NCI-H524 (cell line): ENCODE measurements at places on chromosomes 2 and 18.

DNA sequence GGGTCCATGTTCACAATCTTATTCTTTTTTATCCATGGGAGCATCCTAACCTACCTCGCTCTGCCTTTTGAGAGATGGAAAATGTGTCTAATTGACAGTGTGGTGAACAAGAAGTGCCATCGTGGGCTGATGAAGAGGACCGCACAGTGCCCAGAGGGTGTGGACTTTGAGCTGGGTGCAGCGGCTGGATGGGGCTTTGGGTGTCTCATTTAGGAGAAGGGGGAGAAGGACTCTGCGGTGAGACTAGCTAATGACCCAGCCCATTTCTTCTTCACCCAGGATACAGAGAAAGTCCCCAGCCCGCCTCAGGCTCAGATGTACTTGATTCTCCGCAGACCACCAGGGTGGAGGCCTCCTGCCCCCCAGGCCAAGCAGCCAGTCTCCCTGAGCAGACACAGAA is 33.7 kb upstream of the SNTG2 start:
- no peak for DNase-seq

GRCh38 chr2:217863883-217864282 is 138.9 kb downstream of the TNS1 start:
- no peak for DNase-seq

DNA sequence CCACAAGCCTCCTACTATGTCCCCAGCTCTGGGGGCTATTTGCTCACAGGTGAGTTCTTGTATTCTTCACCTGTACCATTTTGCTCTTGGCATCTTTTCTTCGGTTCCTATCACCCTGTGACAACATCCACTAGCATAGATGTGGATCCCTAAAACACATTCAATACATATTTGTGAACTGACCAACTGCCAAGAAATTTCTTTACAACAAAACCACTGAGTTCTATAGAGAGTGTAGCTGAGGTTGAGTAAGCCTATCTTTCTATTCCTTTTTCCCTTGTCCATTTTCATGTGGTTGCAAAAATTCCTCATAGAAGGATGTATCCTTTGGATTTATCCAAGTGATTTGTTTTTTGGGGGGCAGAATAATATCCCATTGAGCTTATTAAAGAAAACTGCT is 192.7 kb upstream of the ITGA4 start:
- no peak for DNase-seq

GRCh38 chr2:180033993-180034894 is 27.1 kb upstream of the CWC22 start:
- peak; percentile 76 for DNase-seq

DNA sequence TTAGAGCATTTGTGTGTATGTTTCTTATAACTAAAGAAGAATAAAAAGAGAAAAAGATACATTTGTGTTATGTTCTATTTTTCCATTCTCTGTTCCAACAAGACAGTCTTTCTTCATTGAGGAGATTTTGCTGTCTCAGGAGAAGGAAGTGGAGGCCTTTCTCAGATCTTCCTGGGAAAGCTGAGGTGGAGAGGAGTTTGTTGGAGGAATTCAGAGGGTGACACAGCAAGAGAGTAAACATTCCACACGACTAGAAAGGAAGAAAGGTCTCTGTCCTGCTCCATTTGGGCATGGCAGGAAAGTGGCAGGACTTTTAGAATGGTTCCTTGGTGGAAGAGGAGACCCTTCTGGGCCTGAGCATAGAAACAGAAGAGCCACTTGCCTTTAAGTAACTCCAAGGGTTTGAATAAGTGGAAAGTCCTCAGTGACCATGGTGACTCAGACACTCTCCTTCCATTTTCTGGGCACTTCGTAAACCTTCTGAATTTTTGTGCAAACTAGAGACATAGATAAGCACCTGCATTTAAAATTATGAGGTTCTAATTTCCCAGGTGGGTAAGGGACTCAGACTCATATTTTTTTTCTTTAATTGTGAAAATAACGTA is 52.3 kb upstream of the COL5A2 start:
- DNase-seq: no peak

DNA sequence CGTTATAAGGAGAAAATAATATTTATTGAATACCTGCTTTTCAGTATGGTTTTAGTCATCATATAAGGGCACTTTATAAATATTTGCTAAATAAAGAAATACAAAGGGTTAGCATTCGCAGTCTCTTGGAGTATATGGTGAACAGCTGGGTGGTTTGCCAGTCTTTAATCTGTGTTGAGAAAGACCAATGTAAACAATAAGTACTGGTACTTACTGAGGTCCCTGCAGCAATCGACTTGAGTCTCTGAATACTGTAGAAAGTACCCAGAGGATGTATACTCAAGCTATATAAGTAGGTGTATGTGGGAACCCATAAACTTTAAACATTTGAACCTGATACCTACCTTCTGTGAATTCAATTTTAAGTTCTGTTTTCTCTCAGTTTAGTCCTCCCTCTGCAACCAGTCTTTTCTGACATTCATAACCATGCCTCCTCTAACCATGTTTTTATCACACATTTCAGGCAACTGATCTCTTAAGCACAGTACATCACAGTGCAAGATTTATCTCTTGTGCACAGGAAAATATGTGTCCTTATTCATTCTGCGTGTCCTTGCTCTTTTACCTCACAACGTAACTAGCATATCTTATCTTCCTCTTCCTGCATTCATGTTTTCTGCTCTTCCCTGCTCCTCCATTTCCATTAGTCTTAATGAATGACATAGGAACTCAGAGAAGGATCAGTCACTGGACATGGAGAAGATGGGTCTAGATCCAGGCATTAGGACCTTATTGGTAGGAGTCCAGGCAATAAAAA is 21.7 kb downstream of the C18orf63 start:
- no peak for DNase-seq

- DNase-seq: peak; percentile 50
These were observed 642 bp upstream of the SRSF7 start for GRCh38 chr2:38751596-38752410.

- peak; percentile 65 for DNase-seq
These were observed 1.8 kb downstream of the SERPINB13 start for GRCh38 chr18:63588909-63589308.

GRCh38 chr2:222869252-222869560 is 8.4 kb downstream of the ACSL3 start:
- DNase-seq: no peak

DNA sequence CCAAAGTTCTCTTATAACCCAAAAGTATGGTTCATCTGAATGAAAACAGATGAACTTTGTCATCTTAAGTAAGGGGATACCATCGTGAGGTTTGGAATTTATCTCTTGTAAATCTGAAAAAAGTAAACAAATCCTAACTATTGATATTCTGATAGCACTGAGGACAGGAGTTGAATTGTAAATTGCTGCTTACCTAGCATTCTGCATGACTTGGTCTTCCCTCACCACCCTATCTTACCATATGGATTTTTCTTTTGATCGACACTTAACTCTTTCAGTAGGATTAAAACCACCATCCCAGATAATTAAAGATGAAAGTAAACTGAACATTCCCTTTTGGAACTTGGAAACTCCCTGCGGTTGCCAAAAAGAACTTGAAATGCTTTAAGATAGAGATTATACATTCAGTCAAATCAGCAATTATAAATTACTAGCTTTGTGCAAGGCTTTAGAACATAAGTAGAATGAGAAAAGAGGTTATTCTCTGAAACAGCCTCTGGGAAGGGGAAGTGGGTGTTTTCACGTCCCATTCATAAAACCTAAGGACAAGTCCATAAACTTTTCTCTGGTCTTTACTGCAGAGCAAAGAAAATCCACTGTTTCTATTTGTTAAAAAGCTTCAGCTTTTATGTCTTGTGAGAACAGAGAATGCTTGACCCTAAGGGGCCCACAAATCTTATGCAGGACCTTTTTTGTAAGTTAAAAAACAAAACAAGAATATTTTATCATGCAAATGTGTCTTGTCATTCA is 49.7 kb upstream of the ZNF397 start:
- no peak for DNase-seq

DNA sequence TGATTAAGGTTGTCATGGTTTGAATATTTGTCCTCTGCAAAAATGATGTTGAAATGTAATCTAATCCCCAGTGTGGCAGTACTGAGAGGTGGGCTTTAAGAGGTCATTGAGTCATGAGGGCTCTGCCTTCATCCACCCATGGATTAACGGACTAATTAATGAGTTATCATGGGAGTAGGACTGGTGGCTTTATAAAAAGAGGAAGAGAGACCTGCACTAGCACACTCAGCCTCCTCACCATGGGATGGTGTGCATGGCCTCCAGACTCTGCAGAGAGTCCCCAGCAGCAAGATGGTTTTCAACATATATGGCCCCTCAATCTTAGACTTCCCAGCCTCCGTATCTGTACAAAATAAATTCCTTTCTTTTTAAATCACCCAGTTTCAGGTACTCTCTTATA is 41.0 kb downstream of the DTNB start:
- peak; percentile 8 for DNase-seq

DNA sequence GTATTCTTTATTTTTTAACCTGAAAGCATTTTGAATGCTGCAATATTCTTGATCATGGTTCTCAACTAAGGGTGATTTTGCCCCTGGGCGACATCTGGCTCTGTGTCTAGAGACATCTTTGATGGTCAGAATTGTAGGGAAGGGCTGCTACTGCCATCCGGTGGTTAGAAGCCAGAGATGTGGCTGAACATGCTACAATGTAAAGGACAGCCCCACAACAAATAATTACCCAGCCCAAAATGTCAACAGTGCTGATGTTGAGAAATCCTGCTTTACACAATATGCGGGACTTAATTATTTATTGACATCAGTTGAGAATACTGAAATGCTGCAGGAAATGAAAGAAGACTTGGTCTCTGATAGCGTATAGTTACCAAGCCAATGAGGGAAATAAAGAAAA is 37.5 kb upstream of the SERPINB2 start:
- DNase-seq: peak; percentile 67

GRCh38 chr2:240139011-240139441 is 1.4 kb downstream of the OTOS start:
- DNase-seq: no peak

GRCh38 chr2:63628403-63628942 is 39.7 kb downstream of the MDH1 start:
- no peak for DNase-seq

- no peak for DNase-seq
These were observed 9.7 kb downstream of the PDCD1 start for GRCh38 chr2:241848761-241849615.

DNA sequence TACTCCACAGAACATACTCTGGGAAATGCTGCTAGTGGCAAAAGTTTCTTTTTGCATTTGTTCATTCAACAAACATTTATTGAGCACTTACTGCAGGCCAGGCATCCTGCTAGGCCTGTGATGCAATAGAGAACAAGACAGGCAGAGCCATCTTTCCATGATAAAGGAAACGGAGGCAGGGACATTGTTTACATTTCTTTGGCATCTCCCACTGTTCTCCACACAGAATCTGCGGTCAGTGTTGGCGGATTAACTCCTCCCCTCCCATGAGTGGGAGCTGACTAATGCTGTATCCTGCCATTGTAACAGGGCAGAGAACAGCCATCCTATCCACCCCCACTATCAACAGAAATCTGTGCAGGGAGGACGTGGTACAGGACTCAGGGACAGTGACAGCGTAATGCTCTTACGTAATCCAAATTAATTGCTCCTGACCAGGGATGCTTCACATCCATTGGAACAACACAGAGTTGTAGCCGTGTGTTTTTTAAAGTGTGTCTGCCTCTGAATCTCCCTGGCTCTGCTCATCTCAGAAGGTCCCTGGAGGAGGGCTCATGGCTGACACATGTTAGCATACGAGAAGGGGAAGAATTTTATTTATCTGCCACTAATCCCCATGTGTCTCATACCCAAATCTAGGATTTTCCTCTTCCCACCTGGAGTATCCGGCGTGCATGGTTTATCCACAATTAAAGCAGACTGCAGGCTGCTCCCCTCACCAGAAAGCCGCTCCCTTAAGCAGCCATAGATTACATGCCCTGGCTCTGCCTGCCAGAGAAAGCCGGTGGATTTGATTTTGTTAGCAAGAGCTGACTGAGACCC is 32.3 kb downstream of the STEAP3 start:
- peak; percentile 69 for DNase-seq

DNA sequence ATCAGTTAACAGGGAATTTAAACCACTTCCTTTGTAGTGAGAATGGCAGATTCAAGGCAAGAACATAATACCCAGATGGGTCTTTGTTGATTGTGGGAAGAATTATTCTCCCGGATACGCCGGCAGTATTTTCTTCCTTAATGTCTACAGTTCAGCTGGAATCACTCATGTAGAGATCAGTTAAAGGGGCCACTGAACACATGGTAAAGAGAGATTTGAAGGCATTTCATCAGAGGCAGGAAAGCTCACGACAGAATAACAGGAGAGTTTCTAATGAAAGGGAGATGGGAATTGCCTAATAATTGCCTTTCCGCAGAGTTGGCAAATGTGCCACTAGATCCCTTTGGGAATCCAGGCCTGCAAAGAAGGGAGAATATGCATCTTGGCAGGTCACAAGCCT is 327.7 kb upstream of the ZNF804A start:
- DNase-seq: no peak

GRCh38 chr2:65396348-65397026 is 35.9 kb downstream of the SPRED2 start:
- DNase-seq: no peak

GRCh38 chr18:58054041-58054781 is 10.2 kb downstream of the NEDD4L start:
- DNase-seq: no peak

DNA sequence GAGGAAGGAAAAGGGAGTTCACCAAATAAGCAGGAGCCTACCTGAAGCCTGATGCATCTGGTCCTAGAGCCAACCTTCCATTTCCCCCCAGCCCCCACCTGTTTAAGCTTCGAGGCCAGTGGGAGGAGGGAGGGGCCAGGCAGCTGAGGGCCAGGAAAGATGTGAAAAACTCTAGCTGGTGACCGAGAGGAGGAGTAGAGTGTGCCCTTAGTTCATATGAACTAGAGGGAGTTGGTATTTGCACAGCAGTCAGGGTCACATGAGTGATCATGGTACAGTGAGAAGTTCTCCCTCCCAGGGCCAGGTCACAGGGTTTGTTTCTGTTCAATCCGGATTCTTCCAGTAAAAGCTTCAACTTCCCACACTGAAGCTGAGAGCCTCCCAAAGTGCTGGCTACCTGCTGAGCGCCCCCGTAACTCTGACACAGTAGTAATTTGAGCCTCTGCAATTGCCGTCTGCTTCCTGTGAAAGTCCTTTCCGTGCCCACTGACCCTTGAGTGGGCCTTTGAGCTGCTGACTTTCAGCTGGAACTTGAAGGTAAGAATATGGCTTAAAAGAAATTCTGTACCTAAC is at the start of gene SULT1C2:
SULT1C2 (plus strand) TSS at position 362 of the 573 bp plus-strand sequence. CDS start 4,773 bp downstream, outside the sequence.
- peak; percentile 56 for DNase-seq

GRCh38 chr2:85423525-85423924 is 5.0 kb downstream of the SH2D6 start:
- DNase-seq: peak; percentile 79

GRCh38 chr2:82527124-82527523 is 1932.0 kb downstream of the SUCLG1 start:
- no peak for DNase-seq

GRCh38 chr2:182509216-182509615 is 82.4 kb upstream of the PDE1A start:
- DNase-seq: no peak
